ENCODE measurements at places on chromosomes 11 and 22. TPM values are rescaled to one million over a fixed set of nuclear protein-coding genes. Genes with fewer than 3 reads are reported as not detected.

DNA sequence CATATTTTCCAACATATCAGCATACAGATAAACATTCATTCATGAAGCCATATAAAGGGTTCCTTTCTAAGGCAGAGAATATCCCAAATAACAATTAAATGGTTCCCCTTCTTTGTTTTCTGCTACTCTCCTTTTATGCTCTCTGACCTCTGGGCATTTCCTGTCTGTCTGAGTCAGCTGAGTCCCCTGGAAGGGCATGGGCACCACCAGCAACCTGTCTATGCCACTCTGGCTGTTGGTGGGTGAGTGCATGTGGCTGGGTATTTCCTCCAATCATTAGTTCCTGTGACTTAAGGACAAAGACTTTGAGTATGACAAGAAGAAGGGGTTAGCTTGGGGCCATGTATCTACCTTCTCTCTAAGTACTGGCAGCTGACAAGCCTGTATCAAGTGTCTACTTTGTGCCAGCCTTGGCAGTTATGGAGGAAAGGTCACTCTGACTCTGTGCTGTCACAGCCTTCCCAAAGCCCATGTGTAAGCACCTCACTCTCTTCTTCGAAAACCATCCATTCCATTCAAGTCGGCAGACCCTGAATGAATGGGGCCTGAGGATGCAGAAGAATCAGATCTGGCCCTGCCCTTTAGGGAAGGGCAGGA lies 86.3 kb upstream of the PHOX2A start:
- no peak for DNase-seq

DNA sequence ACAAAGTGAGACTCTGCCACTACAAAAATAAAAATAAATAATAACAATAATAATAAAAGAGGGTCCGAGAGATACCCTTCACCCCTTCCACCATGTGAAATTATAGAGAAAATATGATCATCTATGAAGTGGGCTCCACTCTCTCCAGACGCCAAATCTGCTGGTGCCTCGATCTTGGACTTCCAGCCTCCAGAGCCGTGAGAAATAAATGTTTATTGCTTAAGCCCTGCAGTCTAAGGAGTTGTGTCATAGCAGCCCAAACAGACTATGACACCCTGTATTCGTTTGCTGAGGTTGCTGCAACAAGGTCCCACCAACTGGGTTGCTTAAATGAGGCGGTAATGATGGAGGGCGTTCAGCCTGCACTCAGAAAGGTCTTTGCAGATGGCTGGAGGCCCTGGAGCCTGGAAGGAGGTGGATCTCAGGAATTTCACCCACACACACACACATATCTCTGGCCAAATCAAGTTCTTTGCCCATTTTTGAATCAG lies 7.6 kb upstream of the SEPTIN5 start:
- no peak for DNase-seq

GRCh38 chr11:8075119-8075726 lies 5.8 kb upstream of the TUB start:
- DNase-seq, result no peak

DNA sequence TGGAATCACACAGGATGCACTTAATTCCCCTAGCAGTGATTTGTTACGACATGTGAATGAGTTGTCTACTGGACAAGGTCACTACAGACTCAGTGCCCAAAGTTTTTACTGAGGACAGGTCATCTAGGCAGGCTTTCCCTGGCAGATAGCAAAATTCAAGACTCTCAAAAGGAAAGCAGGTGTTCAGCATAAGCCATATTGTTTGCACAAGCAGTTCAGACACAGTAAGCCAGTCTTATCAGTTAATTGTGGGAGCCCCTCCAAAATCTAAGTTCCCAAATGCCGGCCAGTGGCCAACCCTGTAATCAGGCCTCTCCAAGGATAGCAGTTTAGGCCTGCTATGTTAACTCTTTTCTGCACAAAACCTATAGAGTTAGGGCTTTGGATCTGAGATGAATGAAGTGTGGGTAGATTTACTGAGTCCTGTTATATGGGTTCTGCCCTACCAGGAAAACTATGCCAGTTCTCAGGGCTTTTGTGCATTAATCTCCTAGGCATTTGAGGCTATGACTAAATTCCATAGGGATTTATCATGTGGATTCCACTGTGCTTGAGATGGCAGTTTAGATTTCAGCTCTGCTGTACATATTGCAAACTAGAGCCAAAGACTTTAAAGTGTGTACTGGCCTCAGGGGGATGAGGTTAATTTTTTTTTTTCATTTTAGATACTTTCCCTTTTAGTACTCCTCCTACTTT lies 4.8 kb upstream of the ARHGEF12 start:
- DNase-seq, result no peak

GRCh38 chr11:9973921-9974320 lies 310.0 kb downstream of the SWAP70 start:
- no peak for DNase-seq

DNA sequence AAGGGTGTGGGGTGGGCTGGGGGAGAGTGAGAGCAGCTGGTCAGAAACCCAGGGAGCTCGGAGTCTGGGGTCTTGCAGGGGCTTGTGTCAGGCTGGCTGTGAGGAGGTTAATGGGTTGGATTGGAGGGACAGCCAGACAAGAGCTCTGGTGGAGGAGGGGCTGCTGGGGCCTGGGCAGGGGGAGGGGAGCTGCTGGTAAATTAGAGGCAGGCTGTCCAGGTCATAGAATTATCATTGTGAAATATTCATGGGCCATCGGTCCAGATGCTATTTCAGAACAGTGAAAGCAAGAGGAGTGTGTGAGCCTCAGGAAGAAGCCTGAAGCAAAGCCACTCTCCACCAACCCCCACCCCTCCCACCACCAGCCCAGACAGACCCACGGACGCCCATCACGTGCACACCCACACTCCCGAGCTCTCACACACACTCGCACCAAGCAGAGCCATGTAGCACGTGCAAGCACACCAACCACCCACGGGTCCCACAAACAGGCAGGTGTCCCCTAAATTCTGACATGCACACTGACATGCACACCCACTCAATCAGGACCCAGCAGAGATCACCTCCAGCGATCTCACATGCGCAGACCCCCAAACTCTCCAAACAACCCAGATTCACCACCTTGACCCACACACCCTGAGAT lies 18.8 kb downstream of the RTN4RL2 start:
- DNase-seq, result no peak

C11orf42 gene
- total RNA-seq, result not detected

DNA sequence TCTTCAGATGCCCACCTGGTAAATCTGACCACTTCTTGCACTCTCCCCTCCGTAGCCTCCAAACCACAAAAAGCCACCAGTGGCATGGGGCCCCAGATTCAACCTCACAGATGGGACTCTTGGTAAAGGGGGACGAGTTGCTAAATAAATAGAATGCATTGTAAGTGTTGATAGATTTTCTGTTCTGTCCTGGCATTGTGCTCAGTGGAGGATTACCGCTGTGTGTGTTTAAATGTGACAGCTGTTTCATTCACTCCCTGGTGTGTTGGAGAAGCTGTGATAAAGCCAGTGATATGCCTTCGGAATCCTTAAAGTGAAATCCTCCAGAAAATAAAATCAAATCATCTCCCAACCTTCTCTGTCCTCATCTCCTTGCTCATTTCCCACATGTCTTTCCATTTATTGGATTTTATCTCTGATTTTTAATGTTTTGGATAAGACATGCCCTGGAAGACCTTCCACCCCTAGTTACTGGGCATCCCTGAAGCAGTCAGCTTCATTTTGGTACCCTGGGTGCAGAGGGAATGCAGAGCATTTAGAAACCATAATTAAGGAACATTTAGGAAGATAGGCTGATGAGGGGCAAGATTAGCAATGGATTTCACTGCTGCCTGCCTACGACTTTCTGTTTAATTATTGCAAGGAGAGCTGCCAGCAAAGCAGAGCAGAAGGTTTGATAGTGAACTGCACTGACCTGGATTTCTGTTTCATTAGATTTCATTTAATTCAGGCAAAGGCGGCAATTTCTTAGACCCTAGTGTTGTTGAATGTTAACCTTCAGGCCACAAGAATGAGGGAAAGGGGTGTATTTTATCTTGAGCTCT lies 460.9 kb upstream of the KIRREL3 start:
- no peak for DNase-seq

All from glomerular endothelial cell (primary cell).